Foreskin fibroblast (primary cell): ENCODE measurements at places on chromosomes 5 and 9.

DNA sequence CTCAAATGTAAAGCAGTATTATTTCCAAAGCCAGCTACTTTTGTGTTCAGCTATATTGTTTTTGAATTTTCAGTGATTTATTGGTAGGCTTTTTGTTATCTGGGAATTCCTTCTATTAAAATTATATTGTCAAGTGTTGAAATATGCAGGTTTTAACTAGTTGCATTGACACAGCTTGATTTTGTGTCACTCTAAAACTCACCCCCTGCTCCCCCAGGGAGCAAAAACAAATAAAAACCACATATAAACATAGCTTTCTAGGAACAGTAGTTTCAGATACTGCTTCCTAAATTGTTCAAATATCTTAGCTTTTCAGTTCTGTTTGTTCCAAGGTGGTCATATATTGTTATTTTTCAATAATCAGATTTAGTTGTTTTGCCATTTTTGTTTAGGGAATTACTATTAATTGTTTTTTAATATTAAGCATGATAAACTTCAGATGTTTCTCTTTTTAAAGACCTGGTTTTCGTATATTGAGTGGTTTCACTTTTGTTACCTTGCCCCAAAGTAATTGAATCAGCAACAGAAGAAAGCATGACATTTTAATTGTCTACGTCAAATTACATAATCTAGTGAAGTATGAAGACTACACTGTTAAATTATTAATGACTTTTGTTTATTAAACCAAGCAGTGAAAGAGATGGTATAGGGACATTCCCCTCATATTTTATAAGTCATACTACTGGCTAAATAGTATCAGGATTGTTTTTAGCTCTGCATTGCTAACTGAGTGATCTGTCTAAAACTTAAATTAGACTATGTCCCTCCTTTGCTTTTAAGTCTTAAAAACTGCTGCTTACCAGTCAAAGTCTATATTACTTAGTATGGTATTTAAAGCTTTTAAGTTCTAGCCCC lies 43.4 kb downstream of the ERBIN start:
- DNase-seq = no peak

- no peak for DNase-seq
Measured at GRCh38 chr9:18947892-18948339, 85.1 kb downstream of the SAXO1 start.

DNA sequence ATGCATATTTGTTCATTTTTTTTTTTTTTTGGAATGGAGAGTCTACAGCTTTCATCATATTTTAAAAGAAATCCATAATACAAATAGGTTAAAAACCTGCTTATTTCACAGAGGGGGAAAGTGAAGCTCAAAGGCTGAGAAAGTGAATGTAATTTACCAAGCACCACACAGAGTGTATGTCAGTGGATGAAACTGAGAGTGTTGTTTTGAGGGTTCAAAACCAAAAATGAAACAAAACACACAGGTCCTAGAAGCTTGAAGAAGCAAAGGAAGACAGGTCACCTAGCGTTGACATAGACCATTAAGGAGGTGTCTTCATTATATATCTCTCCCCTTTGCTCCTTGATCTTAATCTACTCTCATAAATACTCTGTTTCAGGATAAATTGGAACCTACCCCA lies 7.5 kb downstream of the NMUR2 start:
- DNase-seq = no peak

DNA sequence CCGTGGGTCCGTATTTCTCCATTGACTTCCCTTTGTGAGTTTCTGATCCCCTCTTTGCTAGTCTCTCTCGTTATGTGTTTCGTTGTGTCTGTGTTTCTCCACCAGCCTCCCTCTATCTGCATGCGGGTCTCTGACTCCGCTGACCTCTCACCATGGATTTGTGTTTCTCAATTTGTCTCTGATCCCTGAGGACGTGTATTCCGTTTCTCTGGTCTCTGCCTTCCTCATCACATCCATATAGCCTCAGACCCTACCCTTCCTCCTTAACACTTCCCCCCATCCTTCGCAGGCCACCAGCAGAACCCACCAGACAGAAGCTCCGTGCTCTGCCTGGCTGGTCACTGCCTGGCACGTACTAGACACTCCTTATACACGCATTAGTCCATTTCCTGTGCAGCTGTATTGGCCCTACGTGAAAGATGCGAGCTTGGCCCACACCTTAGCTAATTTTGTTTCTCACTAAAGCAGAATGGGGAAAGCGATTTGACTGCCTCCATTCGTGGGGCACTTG lies 631 bp downstream of the B4GALT7 start:
- no peak for DNase-seq

GRCh38 chr5:120604884-120605283 lies 140.8 kb downstream of the PRR16 start:
- peak; percentile 82 for DNase-seq

DNA sequence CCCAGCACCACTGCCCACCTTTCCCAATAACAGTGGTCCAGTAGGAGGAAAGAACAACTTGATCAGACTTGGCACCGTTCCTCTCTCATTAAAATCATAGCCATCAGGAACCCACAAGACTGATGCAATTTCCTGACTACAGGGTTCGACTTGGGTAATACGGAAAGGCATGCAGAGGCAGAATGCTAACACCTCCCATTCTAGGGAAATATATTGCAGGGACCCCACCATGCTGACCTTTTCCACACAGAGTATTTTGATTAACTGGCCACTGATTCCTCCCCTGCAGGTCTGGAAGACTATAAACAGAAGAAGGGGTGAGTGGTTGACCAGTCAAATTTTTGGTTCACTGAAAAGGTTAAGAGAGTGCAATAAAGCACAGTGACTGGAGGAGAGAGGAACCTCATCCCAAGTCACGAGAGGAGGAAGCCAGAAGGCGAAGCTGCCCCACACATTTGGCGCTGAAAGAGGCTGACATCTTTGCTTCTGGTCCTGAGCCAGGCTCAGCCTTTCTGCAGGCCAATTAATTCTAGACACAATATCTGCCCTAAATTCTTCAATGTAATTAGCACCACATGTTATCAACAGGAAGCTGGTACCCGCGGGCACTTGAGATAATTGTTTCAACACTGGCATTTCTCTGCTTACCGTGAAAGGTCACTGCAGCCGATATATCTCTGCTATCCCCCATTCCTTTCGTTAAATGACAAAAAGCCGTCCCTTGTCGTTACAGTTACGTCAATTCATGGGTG lies 64.7 kb upstream of the SPOCK1 start:
- DNase-seq = peak; percentile 95

- no peak for DNase-seq
Measured at GRCh38 chr5:81553567-81554212, 159.8 kb upstream of the ACOT12 start.

- DNase-seq = no peak
Measured at GRCh38 chr5:59390989-59391388, 502.5 kb downstream of the PDE4D start.

DNA sequence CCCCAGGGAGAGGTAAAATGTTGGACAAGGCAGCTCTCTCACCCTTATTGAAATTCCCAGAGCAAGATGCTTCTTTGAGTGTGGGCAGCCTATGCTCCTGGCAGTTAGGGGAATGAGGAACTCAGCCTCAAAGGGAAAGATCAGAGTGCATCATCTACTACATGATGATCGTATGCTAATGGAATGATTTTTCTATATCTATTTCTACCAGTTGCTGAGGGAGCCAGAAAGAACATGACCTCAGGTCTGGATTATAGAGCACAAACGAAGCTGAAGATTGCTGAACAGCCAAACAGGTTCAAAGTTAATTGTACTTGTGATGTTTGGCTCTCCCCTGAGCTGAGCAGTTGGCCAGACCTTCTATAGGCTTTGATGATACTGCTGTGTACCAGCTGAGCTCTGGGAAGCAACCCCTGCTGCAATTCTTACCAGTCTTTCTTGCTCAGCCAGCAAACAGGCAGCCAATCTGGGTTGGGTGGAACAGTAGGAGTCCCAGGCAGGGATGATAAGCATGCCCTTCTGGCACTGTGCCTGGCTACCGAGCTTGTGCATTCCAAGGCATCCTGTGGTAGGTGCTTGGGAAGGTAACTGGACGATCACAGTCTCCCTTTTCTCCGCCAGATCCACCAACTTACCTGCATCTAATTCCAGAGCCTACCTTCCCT lies 10.3 kb upstream of the FBXL7 start:
- peak; percentile 16 for DNase-seq

DNA sequence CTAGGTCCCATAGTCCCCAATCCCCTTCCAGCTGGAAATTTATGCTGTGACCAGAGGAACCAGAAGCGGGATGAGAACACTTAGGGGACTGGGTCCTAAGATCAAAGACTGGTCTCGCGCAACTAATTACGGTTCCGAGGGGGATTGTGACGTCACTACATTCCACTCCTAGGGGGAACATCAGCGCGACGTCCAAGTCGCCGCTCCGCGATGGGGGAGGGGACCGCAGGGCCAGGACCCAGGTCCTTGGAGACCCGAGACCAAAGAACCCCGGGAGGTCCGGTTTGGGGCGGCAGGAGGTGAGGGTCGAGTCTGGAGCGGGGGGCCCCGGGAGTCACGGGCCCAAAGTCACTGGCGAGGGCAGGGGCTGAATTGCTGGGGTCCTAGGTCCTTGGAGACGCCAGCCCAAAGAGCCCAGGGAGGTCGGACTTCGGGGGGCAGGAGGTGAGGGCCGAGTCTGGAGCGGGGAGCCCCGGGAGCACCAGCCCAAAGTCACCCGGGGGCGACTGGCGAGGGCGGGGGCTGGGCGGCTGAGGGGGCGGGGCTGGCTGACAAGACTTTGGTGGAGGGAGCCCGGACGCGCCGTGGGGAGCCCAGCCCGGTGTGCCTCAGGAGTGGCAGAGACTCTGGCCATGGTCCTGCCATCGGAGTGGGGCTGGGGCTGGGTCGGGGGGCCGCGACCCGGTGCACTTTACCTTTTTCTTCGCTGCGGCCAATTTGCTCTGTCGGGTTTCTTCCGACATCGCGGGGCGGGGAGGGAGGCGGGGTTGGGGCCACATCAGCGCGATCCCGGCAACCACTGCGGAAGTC lies at the start of gene GOLGA2:
GOLGA2 (minus strand) TSS at position 810 of the 810 bp plus-strand sequence; CDS start at position 779, 31 bp downstream.
- DNase-seq = peak; percentile 35

DNA sequence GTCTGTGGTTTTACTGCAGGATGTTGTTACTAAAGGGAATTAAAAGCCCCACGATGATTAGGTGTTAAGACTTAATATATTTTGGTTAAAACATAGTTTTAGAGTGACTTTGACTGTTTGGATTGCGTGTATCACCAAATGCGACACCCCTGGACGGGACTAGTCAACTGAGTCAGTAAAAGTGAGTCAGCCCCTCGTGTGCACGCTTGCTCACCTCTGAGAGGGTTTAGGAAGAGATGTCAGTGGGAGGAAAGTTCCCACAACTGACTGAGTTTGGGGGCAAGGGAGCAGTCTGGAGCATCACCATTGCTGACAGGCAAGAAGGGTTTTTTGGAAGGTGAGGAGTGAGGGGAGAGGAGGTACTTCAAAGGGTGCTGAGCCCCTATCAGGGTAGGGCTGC lies 14.4 kb upstream of the DMRT3 start:
- DNase-seq = no peak

DNA sequence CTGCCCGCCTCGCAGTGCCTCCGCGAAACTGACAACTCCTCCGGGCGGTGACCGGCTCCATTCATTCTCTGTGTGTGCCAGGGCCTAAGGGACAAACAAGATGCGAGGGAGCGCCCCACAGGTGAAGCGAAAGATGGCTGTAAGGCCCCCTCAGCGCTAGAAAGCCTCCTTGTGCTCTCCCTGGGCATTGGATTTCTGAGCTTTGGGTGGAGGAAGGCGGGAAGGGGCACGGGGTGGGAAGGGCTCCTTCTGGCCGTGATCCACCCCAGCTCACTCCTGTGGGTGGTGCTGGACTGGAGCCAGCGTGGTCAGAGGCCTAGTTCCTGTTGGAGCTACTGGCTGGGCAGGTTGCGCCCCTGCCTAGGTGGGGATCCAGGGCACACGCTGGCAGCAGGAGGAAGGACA lies 943 bp downstream of the GALNT12 start:
- no peak for DNase-seq

- no peak for DNase-seq
Measured at GRCh38 chr9:105051897-105052296, 123.9 kb upstream of the ABCA1 start.

DNA sequence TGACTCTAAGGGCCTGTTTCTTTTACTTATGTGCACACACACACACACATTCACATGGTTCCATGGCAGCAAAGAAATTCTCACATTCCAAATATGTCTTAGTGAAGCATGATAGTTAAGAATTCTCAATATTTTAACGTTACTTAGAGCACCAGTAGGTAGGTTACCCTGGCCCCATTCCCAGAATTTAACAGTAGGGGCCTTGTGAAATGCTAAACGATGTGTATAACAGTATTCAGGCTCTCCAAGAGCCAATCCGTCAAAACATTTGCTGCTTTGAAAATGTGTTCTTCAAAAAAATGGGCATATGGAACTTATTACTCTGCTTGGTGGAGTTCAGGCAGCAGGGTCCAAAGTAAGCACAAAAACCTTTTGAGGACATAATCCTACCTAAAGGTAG lies 93.7 kb upstream of the DAB2 start:
- DNase-seq = peak; percentile 74

GRCh38 chr5:59584858-59585846 lies 308.4 kb downstream of the PDE4D start:
- no peak for DNase-seq

GRCh38 chr5:140125637-140126036 lies at the start of gene IGIP:
IGIP (plus strand) TSS chr5:140125937; CDS start chr5:140128477, 2,540 bp downstream.
- no peak for DNase-seq

DNA sequence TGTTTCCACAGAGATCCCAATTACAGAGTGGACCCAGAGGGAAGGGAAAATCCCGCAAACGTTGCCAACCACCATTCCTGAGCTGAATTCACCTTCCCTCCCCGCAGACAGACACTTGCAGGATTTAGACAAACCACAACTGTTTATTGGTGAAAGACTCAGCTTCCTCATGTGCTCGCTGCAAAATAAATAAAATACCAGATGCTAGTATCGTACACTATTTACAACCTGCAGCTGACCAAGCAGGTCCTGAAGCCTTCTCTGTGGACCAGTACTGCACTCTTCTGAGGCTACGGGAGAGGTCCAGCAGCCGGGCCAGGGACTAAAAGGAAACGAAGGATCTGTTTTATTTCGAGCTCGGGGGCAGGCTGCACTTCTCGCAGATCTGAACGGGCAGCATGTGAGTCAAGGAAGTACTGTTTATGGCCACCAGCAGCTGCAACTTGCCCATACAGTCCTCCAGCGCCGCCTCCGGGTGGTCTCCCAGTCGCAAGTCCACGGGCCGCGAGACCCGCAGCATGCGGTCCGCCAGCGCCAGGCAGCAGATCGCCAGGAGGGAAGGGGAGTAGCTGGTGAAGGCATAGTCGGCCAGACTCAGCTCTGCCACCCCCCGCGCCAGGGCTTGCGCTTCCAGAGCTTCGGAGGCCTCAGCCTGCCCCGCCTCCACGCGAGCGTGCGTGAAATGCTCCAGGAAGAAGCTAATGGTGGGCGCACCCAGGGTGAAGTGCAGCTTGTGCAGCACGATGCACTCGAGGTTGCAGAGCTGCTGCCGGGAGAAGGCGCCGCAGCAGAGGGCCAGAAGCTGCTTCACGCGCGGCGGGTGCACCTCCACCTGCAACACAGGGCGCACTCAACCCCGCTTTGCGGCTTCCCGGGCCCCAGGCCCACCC lies 2.1 kb downstream of the CCNO start:
- DNase-seq = peak; percentile 58

DNA sequence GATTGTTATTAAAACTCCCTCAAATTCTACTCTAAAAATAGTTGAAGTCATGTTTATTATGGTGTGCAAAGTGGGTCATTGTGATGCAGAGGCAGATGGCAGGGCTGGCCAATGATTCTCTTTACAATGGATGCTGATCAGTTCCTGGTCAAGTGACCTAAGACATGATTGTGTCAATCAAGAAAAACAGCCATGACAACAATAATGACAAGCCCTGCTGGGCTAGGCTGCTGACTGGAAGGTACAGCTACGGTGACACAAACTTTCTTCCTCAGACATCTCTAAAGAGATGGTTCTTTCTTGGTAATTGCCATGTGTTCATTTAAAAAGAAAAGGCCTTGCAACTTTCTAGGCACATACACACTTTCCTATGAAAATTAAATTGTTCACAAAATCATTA lies 3.6 kb downstream of the SLC24A2 start:
- no peak for DNase-seq
